Stimulated activated CD4-positive, alpha-beta T cell treated with anti-CD3 and anti-CD28 coated beads, TNF-alpha, amount 100 ng/mL, for 1 hour (primary cell): ENCODE measurements at places on chromosomes 1 and 21.

DNA sequence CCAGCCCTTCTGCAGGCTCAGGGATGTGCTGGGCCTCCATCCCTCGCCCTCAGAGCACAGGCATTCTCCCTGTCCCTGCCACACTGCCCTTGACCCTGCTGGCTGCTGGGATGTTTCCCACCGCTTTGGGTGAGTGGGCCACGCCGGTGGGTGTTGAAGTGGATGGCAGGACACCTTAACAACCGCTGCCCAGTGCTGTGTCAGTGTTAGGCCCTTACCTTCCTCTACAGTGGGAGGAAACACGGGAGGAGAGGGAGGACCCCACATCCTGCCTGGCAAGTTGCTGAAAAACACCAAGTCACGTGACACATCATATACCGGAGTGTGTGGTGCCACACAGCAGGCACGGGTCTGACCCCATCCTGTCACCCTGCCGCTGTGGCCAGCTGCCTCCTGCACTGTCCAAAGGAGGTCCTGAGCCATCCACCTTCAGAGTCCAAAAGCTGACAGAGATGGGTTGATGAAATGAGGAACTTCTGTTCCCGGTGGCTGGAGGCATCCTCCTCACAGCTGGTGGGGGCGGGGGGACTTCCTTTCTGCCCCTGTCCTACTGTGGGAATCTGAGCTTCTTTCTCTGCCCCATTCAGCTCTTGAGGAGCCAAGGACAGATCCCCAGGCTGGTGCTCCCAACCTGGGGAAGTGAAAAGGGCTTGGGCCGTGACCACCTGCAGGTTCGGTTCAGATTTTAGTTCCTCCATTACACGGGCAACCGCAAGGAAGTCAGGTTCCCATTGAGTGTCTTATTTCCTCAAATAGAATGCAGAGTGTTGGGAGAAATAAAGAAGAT lies 3.2 kb upstream of the THEMIS2 start:
- peak; percentile 61 for DNase-seq

DNA sequence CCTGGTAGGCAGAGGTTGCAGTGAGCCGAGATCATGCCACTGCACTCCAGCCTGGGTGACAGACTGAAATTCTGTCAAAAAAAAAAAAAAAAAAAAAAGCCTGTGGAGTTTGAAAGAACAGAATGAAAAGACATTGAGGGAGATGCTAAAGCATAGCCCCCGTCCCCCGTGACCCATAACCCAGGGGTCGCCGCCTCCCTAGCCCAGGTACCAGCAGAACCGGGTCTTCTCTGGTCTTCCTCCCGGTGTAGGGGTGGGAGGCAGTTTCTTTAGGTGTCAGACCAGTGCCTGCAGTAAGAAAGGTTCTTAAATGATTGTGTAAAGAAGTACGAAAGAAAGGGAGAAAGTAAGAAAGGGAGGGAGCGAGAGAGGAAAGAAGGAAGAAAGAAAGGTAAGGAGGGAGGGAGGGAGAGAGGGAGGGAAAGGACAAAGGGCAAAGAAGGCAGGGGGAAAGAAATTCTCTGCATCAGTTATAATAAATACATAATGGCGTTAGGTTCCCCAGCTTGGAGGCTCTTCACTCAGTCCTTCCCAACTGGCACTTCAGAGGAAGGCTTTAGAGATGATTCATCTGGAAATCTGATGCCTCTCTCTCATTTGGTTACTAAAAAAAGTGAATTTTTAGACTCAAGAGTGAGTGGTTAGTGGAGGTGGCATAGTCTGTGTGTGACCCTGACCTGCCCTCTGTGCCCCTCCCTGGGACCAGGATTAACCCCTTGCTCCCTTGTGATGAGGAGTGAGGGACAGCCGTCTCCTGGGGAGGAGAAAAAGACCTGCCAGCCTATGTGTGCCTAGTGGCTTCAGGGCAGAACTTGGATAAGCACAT lies 1.1 kb downstream of the IL24 start:
- no peak for DNase-seq

DNA sequence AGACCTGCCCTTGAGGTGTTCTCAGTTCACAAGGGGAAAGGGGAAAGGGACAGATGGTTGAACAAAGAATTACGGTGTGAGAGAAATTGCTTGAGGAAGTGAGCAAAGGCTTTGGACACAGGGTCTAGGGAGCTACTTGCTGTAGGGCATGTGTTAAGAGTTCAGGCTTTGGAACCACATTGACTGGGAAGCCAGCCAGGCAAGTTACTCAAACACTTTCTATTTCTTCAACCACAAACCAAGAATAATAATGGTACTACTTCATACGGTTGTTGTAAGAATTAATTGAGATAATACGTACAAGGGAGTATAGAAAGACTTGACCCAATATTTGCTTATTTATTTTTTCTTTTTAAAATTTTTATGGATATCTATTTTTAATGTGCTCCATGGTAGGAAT lies 26.6 kb downstream of the AK4 start:
- DNase-seq, result no peak

DNA sequence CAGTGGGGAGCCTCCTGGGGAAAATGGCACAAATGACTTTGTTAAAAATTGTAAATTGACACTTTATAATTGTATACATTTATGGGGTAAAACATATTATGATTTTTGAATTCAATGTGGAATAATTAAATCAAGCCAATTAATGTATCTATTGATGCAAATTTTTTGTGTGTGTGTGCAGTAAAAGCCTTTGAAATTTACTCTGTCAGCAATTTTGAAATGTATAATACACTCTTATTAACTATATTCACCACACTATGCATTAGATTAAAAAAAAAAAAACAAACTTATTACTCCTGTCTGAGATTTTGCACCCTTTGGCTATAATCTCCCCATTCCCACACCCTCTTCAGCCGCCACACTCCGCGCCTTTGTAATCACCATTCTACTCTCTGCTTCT lies 119.2 kb downstream of the S1PR1 start:
- no peak for DNase-seq

DNA sequence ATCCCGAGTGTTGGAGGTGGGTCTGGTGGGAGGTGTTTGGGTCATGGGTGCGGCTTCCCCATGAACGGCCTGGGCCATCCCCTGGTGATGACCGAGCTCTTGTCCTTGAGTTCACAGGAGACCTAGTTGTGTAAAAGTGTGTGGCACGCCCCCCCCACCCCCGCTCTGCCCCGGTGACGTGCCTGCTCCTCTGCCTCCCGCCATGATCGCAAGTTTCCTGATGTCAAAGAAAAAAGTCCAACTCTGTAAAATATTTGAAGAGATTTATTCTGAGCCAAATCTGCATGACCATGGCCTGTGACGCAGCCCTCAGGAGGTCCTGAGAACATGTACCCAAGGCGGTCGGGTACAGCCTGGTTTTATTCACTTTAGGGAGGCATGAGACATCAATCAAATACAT lies 125.1 kb upstream of the COL6A1 start:
- no peak for DNase-seq
